NCI-H1105 (cell line): ENCODE measurements at places on chromosomes 6 and 20.

- DNase-seq: no peak
Measured at GRCh38 chr20:58993332-58994248, 12.5 kb downstream of the NELFCD start.

DNA sequence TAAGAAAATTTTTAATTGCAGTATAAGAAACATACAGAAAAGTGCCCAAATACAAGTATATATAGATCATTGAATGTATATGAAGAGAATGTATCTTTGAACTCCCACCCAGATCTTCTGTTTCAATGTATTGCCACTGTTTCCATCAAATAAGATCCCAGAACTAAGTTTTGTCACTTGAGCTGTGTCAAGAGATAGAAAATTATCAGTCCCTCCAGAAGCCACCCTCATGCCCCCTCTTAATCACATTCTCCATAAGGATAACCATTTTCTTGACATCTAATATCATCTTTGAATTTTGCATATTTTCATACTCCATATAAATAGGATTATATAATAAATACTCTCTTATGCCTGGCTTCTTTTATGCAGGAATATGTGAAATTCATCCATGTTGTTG is 20.3 kb downstream of the GPX5 start:
- DNase-seq: no peak

DNA sequence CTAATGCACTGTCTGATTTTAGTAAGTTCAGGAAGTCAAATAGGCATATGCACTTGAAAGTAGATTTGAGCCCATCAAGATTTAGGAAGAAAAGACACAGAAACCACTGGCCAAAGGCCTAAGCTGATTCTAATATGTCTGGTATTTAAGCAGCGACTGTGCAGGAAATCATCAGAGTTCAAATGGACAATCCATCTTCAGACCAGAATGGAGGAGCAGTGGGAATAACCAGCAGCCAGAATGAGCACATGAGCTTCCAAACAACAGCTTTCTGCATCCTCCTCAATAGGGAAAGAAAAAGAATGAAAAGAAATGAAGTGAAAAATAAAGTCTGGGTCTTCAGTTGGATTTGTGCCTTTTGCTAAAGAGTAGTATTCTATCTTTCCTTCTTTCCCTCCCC is 50.6 kb downstream of the SOD2 start:
- no peak for DNase-seq

- no peak for DNase-seq
Measured at GRCh38 chr6:43302126-43302525, 4.1 kb downstream of the SLC22A7 start.

GRCh38 chr6:32096087-32096393 is 13.1 kb downstream of the TNXB start:
- DNase-seq: no peak

DNA sequence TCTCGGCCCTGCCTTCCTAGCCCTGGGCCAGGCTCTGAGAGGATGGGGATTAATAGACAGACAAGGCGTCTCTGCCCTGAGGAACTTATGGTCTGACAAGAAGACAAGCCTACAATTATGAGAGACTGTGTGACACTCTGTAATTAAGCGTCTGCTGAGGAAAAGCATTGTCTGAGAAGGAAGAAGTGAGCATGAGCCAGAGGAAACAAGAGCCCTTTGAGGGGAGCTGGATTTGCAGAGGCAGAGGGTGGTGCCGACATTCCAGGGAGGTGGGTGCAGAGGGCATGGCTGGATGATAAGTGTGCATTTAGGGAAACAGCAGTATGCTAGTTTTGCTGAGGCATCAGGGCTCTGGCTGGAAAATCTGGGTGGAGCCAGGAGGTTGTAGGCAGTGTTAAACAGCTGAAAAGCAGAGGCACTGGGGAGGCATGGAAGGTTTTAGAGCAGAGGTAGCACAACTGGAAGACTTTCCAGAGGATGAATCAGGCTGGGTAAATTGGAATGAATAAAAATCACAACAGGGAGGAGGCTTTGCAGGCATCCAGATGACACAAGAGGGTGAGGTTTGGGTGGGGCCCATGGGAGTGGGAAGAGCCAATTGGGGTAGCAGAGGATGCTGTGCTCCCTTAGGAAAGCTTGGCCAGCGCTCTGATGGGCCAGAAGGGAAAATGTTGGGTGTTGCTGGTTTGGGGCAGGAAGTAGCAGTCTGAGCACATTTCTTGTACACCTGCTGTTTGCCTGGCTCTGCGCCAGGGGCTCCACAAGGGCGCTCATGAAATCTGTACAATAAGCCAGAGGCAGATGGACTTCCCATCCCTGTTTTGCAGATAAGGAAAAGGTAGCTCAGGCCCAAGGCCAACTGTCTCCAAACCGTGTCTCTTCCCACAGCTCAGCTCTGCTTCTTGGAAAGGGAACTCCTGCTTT is 74.0 kb upstream of the MYL9 start:
- peak; percentile 86 for DNase-seq

GRCh38 chr20:47201074-47201730 is 155.3 kb downstream of the ZMYND8 start:
- no peak for DNase-seq

DNA sequence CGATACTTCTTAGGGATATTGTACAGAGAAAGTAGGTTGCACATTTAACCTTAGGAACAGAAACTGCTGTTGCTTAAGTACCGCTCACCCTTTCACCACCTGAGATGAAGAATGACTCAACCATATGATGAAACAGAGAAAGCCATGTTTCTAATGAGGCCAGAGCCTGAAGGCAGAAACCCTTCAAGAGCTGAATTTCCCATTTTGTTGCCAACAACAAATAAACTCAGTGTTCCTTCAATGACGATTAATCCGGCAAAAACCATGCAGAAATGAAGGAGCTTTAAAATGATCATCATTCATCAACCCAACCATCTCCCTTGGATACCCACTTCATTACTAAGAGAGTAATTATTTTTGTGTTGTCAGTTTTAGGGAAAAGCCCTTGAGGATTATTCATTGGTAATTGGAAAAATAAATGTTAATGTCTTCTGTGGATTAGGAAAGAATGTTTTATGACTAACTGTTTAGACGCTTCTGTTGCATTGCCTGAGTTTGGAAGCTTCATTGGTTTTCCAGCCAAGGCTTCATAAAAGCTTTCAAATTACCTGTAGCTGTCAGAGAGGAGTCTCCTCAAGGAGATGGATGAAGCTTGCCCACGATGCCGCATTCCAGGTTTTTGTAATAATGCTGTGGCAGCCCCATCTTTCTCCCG is 112.1 kb upstream of the IYD start:
- no peak for DNase-seq

DNA sequence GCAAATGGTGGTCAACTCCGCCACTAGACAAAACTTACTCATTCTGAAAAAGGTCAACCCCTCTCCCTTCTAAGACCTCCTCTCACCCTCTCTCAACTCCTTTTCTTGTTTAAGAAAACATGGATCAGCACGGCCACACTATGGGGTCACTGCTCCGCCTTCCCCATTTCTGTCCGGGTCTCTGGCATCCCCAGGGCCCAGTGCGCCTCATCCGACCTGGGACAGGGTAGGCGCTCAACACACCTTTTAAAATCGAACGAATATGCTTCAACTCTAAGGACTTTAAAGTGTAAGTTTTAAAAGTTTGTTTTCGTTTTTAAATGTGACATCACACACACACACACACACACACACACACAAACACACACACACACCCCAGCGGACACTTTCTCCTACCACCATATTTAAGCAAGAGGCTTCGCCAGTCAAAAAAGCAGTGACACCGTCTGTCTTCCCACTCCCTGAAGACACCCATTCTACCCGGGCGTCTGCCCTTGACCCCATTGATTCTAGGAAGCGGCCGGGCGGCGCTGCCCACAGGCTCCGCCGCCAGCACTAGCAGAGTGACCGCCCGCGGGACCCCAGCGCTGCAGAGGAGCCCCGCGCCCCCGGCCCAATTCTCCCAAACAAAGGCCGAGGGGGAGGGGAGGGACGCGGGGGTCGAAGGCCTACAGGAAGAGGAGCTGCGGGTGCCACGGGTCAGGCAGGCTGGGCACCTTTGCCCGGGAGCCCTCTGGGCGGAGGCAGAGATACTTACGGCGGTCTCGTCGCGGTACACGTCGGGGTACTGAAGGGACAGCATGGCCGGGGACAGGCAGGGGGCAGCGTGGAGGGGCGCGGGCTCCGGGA is 568 bp downstream of the PREP start:
- DNase-seq: peak; percentile 16

GRCh38 chr6:167113935-167114910 is 8.7 kb upstream of the CCR6 start:
- DNase-seq: no peak

GRCh38 chr6:141077355-141078333 is 1055.1 kb upstream of the GJE1 start:
- DNase-seq: no peak

GRCh38 chr6:108616544-108616943 is 55.8 kb downstream of the FOXO3 start:
- DNase-seq: no peak

DNA sequence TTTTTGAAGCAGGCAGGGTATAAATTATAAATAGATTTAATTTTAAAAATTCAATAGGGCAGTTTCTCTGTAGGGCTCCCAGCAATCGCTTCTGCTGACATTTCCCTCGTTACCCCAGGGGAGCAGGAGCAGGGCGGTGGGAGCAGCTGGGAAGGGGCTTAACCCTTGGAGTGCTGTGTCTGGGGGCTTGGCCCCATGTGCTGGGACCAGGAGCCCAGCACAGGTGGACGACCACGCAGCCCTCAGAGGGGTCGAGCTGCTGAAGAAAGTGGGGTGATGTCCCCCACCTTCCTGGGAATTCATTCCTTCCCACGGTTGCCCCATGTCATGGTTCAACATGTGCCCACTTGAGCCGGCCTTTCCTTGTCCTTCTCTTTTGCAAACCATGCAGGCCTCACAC is 67.5 kb upstream of the STX16 start:
- DNase-seq: no peak

DNA sequence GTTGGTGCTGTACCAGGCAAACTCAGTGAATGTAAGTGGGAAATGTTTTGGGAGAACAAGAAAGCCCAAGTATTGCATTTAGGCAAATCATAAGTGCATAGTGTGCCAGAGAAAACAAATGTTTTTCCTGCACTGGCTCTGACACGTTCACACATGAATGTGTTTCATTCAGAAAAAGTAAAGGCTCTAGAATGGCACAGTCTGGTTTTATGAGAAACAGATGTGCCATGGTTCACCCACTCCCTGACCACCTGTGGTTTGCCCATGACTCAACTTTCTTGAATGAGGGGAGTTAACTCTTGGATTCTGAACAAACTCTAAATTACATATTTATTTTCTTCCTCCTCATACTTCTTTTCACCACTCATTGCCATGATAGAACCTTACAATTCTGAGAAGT is 126.9 kb downstream of the KCNQ5 start:
- no peak for DNase-seq

DNA sequence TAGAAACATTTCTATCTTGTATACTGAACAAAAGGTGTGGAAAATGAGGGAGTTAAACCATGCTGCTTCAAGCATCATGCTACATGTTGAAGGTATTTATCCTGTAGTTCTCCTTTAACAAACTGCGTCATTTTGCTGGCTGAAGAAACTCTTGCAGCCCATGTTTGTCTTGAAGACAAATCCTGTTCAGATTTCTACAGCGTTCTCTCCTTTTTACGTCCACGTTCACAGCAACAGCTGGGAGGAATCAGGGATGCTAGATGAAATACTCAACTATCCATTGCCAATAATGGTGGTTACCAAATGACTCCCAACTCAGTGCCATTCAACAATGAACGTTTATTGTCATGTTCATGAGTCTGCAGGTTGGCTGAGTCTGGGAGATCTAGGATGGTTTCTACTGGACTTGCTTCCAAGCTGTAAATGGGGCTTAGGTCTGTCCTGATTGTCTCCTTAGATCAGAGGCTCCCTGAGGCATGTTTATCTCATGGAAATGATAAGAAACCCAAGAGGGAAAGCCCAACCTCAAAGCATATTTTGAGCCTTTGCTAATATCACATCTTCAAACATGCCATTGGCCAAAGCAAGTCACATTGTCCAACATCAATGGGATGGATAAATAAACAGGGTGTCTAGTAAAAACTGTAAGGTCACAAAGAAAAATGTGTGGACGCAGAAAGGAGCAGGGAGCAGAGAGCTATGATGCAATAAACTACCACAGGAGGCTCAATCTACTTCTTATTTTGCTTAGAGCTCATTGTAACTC is 2.7 kb upstream of the PLCB1 start:
- DNase-seq: no peak

DNA sequence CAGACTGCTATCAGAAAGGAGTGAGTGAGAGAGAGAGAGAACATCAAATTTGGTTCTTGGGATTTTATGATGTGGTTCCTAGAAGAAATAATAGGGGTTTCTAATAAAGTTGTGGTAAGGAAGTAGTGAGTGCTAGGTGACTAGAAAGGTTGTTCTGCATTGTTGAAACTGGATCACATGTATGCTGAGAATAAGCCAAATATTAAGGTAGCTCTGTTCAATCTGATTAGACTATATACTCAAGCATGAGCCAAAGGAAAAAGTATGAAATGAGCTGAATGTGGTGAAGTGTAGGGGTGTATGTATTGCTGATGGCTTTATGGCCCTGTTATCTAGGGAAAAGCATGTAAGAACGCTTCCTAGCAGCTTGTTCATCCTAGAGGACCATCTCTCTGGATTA is 63.0 kb upstream of the IMPG1 start:
- no peak for DNase-seq

DNA sequence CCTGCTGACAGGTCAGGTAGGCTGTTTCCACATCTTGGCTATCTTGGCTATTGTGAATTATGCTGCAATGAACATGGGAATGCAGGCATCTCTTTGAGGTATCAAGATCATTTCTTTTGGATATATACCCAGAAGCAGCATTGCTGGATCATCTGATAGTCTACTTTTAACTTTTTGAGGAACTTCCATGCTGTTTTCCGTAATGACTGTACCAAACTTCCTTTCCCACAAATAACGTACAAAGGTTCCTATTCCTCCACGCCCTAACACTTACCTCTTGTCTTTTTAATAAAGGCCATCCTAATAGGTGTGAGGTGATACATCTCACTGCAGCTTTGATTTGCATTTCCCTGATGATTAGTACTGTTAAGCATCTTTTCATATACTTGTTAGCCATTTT is 338.7 kb upstream of the RUNX2 start:
- no peak for DNase-seq

DNA sequence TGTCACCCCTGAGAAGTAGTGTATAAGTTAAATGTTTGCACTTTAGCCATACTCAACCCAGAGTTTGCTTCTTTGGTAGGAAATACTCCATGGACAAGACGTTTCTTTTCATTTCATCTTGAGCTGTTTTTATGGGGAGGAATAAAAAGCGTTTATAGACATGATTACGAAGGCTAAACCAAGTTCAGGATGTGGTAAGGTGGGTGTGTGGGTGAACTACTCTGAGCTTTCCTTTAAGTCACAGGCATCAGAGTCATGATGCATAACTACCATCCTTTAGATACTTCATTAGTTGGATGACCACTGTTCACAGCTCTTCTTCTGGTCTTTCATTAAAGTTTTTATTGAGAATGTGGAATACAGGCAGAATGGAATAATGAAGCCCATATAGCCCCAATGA is 48.9 kb downstream of the EBF4 start:
- DNase-seq: no peak

- DNase-seq: no peak
Measured at GRCh38 chr6:105810922-105811482, 275.1 kb upstream of the PRDM1 start.

- DNase-seq: no peak
Measured at GRCh38 chr6:90274451-90275030, 22.1 kb downstream of the BACH2 start.

GRCh38 chr6:106748547-106749207 is 119.3 kb downstream of the QRSL1 start:
- DNase-seq: no peak

- peak; percentile 0 for DNase-seq
Measured at GRCh38 chr6:136696238-136696637, 96.0 kb downstream of the MAP3K5 start.

- no peak for DNase-seq
Measured at GRCh38 chr20:17507531-17507930, 23.6 kb downstream of the BFSP1 start.

GRCh38 chr6:11282245-11282644 is 49.8 kb upstream of the NEDD9 start:
- no peak for DNase-seq
